Cerebellar nuclear complex (tissue), 1 donor: ENCODE measurements at places on chromosomes 4 and X.

DNA sequence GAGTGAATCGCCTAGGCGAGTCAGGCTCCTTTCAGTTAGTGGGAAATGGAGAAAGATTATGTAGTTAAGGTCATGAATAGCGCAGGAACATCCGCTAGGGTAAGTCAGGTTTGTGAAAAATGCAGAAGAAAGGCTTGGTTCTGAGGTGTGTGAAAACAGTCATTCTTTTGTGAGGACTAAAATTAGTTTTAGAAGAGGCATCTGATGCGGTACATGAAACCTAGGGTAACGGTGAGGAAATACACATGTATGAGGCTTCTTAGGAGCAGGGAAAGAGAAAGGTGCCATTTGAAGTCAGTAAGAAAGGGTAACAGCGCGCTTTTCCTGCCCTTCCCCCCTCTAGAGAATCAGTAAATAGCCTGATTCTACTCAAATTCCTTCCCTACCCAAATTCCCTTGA, 570 bp upstream of the RNF128 start:
- no peak for DNase-seq

DNA sequence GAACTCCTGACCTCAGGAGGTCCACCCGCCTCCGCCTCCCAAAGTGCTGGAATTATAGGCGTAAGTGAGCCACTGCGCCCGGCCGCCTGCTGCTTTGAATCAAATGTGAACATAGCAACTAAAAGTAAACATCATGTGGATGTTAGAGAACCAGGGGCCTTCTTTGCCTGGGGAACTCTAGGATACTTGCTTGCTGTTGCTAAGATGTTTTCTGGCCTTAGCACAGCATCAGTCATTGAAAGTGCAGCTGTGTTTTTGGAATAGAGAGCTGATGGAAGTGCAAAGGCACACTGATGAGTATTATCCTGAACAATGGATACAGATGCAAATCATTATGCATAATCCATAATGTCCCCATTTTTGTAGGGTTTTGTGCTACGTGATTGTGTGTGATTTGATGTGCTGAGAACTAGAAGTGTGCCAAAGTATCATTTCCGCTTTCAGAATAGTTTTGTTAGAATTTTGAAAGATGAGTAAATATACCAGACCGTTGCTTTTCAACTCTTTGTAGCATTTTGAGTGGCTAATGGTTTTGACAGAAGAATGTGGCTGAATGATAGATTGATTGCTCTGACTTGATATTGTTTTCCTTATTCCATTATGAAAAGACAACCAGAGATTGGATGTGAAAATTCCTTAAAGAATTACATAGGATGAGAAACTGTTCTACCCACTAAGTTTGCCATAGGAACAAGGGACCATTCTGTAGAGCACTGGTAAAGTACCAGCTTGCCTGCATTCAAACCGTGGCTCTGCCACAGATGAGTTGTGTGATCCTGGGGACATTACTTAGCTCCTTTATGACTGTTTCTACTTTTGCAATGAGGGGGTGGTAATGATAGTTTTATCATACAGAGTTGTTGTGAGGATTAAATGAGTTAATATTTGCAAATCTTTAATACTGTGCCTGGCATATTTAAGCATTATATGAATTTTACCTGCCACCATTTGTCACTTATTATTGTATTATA, 74.7 kb downstream of the REPS2 start:
- DNase-seq, result no peak

DNA sequence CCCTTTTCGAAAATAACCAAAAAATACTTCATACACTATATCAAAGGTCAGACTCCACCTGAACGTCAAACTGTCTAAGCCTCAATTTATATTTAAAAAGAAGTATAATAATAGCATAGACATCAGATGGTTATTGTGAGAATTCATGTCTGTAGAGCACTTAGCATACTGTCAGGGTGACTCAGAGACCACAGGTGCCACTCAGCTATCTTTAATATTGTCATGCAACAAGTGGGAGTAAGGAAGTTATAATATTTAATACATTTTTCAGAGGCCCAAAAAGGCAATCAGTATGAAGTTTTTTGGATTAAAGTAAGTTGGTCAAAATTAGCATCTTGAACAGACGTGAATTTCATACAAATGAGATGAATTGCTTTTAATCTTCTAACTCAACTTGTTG, 93.3 kb downstream of the PHOX2B start:
- no peak for DNase-seq

DNA sequence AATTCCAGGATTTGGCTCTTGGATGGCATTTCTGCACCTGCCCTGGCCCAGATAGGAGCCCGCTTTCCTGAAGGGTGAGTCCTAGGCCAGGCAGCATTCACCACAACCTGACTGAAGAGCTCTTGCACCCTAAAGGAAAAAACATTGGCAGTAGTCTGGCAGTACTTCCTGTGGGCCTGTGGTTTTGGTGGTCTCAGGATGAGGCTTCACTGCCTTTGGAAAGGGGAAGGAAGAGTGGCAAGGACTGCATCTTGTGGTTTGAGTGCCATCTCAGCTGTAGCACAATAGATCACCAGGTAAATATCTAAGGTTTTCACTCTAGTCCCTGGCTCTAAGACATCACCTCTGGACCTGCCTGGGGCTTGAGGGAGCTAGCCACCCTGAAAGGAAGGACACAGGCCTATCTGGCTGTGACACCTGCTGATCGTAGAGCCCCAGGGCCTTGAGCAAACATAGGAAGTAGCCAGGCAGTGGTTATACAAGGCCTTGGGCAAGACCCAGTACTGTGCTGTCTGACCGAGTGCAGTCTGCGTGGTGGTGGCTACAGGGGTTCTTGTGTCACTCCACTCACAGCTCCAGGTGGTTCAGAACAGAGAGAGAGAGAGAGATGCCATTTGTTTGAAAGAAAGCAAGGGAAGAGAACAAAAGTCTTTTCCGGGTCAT, 28.5 kb upstream of the PRRG1 start:
- no peak for DNase-seq

DNA sequence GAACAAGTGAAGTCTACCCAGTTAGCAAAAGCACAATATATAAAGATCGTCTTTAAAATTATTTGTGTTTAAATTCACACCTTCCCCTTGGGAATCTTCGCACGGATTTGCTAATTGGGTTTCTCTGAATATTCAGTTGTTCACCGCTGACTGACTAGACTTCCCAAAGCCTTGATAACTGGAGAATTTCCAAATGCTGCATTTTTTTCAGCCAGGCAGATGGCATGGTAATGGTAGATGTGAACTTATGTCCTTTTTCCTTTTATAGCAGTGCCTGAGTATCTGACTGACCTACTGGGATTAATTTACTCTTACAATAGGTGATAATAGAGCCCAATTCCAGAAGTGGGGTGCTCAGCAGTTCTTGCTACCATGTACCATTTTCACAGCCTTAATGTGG, 548.1 kb downstream of the PACRGL start:
- DNase-seq, result no peak

- DNase-seq, result no peak
These were observed 339.7 kb upstream of the HS3ST1 start for GRCh38 chr4:11768251-11768972.

DNA sequence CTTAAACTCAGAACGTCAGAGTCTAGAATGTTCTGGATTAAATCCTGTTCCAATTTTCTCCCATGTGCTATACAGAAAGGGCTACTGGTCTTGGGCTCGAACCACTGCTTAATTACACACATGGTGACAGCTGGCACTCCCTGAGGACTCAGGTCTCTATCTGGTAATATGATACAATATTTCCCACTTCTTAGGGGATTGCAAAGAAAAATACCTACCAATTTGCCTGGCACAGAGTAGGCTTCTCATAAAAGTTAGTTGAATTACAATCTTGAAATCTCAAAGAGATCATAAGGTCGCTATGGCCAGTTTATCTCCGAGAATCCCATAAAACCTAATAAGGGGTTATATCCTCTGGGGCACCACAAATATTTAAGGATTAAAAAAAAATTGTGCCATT, 8.6 kb downstream of the GPM6B start:
- no peak for DNase-seq

GRCh38 chr4:24607334-24607733, 23.0 kb upstream of the DHX15 start:
- no peak for DNase-seq

GRCh38 chrX:75228854-75229253, 45.0 kb upstream of the UPRT start:
- DNase-seq, result no peak

- DNase-seq, result no peak
These were observed 265.0 kb upstream of the NWD2 start for GRCh38 chr4:36979533-36979932.

DNA sequence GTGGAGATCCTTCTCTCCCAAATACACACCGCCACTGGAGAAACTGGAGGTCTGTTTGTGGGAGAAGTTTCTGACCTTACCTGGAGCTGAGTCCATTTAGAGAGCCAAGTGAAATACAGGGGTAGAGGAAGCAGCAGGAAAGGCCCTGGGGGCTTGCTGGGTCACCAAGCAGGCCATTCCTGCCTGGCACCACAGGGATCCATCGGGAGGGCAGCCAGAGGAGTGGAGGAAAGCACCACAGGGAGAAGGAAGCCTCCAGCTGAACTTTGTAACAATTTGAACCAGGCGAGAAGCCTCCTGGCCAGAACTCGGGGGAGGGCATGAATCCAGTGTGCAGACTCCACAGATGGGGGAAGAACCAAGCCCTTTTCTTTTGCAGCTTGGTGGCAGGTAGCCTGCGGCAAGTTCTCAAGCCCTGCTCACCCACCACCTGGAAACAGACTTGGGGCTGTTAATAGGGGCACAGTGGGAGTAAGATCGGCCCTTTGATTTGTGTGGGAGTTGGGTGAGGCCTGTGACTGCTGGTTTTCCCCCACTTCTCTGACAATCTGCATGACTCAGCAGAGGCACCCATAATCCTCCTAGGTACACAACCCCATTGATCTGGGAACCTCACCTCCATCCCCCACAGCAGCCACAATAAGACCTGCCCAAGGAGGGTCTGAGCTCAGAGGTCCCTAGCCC, 94.6 kb downstream of the IRS4 start:
- no peak for DNase-seq

DNA sequence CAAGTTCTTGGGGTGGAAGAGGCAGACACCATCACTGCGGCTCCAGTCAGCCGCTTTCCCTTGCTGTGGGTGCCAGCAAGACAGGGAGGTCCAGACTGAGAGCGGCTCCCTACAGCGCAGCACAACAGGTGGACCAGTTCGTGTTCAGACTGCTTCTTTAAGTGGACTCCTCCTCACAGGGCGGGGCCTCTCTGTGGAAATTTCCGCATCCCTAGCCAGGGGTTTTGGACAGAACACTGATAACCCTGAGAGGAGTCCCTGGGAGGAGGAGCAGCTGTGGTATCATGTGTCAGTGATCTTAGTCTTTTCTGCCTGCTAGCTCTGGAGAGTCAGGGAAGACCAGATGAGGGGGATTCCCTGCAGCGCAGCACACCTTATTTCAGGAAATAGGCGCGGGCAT, 48.5 kb downstream of the MAGEC2 start:
- DNase-seq, result no peak
